ENCODE measurements at places on chromosomes 13 and 19. TPM values are rescaled to one million over a fixed set of nuclear protein-coding genes. Genes with fewer than 3 reads are reported as not detected.

Gene IGLON5
- total RNA-seq, result not detected

Gene LYPD4
- total RNA-seq, result not detected

Gene THSD8
- total RNA-seq, result 1.5 TPM

Gene HRC
- total RNA-seq, result 1.8 TPM

Gene PCP2
- 3.5 TPM for total RNA-seq

DNA sequence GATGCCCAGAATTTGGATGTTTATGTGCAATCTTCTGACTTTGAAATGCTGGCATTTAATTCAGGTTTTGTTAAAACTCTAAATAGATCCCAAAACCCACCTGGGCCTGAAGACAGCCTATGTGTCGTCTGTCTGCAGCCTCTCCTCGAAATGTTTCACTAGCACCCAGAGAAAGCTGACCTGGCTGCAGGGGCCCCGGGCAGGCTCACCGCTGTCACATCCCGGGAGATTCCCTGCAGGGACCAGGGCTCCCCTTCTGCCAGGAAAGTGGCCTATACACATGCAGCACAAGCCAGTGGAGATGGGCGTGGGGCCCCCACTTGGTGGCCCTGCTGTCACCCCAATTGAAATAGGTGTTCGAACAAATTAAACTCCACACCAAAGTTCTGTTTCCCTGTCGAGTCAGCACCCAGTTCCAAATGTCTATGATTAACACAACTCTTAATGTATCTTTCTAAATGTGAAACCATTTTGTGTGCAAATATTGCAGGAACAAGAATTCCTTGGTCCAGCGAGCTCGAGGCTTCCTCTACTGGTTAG is 145.8 kb upstream of the ZNF507 start:
- H3K27ac ChIP-seq, result no peak overlapping the region
- no peaks in the 10 kb centered on the region for H3K4me1 ChIP-seq
- peaks cover 8% of the 10 kb centered on the region for H3K27me3 ChIP-seq
- no peak overlapping the region for H3K4me3 ChIP-seq

DNA sequence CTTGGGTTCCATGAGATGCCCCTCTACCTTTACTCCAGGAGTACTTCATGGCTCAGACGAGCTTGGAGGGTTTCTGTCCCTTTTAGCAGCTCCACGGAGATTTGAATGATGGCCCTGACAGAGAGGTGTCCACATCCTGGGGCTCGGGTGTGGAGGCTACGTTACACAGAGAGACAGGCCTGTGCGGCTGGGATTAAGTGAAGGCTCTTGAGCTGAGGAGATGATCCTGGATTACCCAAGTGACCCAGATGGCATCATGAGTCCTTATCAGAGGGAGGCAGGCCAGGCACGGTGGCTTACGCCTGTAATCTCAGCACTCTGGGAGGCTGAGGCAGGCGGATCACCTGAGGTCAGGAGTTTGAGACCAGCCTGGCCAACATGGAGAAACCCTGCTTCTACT is 12.4 kb downstream of the DPP9 start:
- peaks cover 57% of the 10 kb centered on the region for H3K4me1 ChIP-seq
- no peak overlapping the region for H3K4me3 ChIP-seq
- no peak for DNase-seq
- H3K36me3 ChIP-seq, result peaks cover 74% of the 10 kb centered on the region
- H3K27ac ChIP-seq, result no peak overlapping the region

- H3K4me1 ChIP-seq, result no peaks in the 10 kb centered on the region
- H3K27me3 ChIP-seq, result no peaks in the 10 kb centered on the region
- H3K4me3 ChIP-seq, result no peak overlapping the region
Observed at GRCh38 chr19:42762789-42763188, 2.7 kb downstream of the PSG8 start.

GRCh38 chr19:5200844-5201243 is 139.8 kb downstream of the PTPRS start:
- H3K27me3 ChIP-seq, result no peaks in the 10 kb centered on the region
- H3K4me1 ChIP-seq, result no peaks in the 10 kb centered on the region
- DNase-seq, result no peak
- H3K27ac ChIP-seq, result no peak overlapping the region
- H3K36me3 ChIP-seq, result peaks cover 4% of the 10 kb centered on the region

DNA sequence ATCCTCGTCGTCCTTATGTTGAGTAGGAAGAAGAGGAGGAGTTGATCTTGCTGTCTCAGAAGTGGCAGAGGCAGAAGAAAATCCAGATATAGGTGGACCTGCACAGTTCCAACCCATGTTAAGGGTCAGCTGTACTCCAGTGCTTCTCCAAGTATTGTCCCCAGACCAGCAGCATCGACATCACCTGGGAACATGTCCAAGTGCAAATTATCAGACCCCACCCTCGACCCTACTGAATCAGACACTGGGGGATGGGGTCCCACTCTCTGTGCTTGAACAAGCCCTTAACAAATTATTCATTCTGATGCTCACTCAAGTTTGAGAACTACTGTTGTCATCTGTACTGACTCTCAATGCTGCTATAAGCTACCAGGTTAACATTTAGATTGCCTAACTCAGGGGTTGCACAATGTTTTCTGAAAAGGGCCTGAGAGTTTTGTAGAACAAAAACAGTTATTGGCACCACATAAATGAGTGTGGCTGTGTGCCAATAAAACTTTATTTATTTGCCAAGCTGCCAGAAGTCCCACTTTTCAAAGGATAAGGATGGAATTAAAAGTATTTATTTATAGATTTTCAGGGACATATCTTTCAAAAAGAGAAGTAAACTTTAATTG is 226.7 kb upstream of the IPO5 start:
- H3K27me3 ChIP-seq, result no peaks in the 10 kb centered on the region
- H3K4me1 ChIP-seq, result peaks cover 7% of the 10 kb centered on the region
- no peak overlapping the region for H3K4me3 ChIP-seq
- no peak overlapping the region for H3K27ac ChIP-seq

DNA sequence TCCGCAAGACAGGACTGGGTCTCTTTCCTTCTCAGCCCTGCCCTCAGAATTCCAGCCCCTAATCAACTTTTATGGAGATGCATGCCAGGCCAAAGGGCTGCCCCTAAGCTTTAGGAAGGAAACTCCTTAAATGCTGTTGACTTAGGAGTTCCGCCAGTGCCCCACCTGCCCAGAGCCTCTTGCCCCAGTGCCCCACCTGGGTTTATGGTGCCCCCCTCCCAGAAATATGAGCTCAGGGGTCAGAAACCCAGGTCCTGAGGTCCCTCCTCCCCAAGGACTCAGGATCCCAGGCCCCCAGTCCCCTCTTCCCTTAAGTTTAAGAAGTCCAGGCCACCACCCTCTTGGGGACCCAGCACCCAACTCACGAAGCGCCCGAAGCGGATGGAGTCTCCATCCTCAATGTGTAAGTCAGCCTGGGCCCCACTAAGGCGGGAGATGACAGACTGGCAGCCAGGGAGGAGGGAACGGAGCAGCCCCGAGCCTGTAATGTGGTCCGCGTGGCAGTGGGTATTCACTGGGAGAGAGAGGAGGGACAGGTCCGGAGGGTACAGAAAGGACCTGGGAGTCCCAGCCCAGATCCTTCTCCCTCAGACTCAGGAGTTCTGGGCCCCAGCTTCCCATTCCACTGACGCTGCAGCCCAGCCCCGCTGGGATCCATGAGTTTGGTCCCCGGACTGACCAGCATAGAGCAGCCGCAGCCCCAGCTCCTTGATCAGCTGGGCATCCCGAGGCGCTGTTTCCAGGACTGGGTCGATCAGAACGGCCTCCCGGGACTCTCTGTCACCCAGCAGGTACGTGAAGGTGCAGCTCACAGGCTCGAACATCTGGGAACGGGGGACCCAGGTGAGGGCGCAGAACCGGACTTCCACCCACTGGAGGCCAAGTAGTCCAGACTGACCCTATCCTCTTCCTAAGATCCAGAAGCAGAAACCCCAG is 897 bp downstream of the ETHE1 start:
- peak overlapping the region; percentile 72 for H3K4me3 ChIP-seq
- H3K4me1 ChIP-seq, result peaks cover 31% of the 10 kb centered on the region
- peak overlapping the region; percentile 82 for H3K27ac ChIP-seq

DNA sequence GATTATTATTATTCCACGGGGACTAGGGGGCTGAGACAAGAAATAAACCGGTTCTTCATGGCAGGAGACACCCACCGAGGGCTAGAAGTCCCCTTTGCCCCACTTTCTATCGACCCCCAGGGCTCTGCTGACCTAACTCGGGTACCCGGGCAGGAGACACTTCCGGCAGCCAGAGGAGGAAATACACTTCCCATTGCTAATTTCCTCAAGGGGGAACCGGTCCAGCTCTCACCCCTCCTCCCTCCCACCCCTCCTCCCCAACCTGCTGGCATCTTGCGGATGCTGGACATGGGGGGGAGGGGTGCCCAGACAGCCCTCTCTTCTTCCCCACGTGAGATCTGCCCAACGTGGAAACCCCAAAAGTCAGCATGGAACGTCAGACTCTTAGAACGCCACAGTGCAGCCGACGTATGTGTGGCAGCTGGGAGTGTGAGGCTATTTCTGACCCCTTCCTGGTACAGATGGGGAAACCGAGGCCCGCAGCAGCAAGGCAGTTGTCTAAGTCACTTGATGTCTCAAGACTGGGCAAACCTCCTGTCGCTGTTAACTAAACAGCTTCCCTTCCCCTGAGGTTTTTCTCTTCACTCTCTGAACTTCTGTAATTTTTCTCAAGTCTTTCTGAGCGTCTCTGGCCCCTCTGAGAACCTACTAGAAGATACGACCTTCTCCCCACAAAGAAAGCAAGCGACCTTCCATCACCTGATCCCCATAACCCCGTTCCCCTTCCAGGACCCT is 3.6 kb downstream of the GPR4 start:
- H3K4me1 ChIP-seq, result peaks cover 41% of the 10 kb centered on the region
- H3K27ac ChIP-seq, result peak overlapping the region; percentile 41
- no peak for DNase-seq

DNA sequence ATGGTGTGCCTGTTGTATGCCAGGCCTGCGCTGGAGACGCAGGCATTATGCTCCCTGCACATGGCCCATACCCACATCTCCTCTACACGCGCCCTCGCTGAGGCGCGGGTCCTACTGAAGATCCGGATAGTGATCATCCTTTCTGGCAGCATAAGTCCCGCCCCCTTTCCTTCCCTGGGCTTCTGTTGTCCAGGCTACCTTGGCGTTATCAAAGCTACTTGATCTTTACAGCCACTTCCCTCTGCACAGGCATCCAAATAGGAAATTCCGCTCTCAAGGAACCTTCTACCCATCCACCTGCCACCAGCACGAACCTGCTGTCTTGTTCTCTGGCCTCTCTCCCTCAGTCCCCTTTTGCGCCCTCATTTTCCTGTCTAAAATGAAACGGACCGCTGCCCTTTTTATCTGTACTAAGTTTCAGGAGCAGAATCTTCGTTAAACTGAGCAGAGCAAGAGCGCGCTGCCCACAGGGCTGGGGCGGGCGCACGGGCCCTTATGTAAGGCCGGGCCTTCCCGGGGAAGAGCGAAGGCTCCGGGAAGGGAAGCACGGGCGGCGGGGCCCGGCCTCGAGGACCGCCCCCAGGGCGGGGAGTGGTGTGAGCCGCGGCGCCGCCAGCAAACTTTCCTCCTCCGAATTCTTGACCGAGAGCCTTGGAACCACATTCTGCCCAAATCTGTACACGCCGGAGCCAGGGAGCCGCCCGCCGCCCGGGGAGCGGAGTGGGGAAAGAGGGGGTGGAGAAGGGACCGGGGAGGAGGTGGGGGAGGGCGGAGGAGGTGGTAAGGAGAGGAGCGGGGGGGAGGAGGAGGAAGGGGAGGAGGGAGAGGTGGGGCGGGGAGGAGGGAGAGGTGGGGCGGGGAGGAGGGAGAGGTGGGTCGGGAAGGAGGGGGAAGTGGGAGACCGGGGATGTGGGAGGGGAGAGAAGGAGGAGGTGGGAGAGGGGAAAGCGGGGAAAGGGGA is 920 bp upstream of the UBE2L5 start:
- no peaks in the 10 kb centered on the region for H3K36me3 ChIP-seq
- H3K27ac ChIP-seq, result peak overlapping the region; percentile 93
- peak; percentile 88 for DNase-seq
- peaks cover 14% of the 10 kb centered on the region for H3K4me1 ChIP-seq

DNA sequence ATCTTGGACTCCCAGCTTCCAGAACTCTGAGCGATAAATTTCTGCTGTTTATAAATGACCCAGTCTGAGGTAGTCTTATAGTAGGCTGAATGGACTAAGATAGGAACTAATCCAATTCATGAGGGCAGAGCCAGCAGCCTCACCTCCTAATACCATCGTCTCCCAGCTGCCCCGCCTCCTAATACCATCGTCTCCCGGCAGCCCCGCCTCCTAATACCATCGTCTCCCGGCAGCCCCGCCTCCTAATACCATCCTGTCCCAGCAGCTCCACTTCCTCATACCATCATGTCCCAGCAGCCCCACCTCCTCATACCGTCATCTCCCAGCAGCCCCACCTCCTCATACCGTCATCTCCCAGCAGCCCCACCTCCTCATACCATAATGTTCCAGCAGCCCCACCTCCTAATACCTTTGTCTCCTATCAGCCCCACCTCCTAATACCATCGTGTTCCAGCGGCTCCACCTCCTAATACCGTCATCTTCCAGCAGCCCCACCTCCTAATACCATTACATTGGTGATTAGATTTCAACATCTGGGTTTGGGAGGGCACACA is 2.4 kb upstream of the ARGLU1 start:
- H3K36me3 ChIP-seq, result no peaks in the 10 kb centered on the region
- peaks cover 34% of the 10 kb centered on the region for H3K4me1 ChIP-seq
- DNase-seq, result peak; percentile 90
- H3K4me3 ChIP-seq, result no peak overlapping the region
- no peaks in the 10 kb centered on the region for H3K27me3 ChIP-seq
- peak overlapping the region; percentile 63 for H3K27ac ChIP-seq

- no peaks in the 10 kb centered on the region for H3K27me3 ChIP-seq
- peaks cover 93% of the 10 kb centered on the region for H3K4me1 ChIP-seq
- H3K4me3 ChIP-seq, result no peak overlapping the region
- peak overlapping the region; percentile 96 for H3K27ac ChIP-seq
- H3K36me3 ChIP-seq, result no peaks in the 10 kb centered on the region
- no peak for DNase-seq
Observed at GRCh38 chr19:6064336-6065073, 45.8 kb downstream of the RFX2 start.

DNA sequence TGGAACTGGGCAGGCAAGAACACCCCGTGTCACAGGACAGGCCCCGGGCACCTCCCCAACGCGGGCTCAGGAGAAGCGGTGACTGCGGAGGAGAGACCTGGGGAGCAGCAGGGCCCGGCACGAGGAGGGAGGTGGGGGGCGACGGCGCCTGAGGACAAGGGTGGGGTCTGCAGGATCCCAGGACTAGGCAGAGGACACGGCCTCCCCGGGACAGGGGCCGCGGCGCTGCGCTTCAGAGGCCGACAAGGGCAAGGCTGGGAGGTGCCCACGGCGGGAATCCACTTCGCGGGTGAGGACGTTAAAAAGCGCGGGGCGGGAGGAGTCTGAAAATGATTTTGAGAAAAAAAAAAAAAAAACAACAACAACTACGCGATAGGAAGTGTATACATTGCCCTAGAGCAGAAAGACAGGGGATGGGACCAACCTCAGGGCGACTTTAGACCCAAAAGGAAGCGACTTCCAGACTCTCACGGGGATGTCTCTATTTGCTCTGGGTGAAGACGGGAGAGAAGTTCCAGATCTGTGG is 44.9 kb downstream of the ZNF611 start:
- H3K27ac ChIP-seq, result peak overlapping the region; percentile 86
- DNase-seq, result peak; percentile 66
- peaks cover 14% of the 10 kb centered on the region for H3K4me1 ChIP-seq
- no peaks in the 10 kb centered on the region for H3K36me3 ChIP-seq
- H3K4me3 ChIP-seq, result peak overlapping the region; percentile 65

Measured in lower lobe of right lung (tissue), 2 donors.